ENCODE measurements at places on chromosomes 2 and 18. TPM values are rescaled to one million over a fixed set of nuclear protein-coding genes. Genes with fewer than 3 reads are reported as not detected.

DOK1 gene
- total RNA-seq, result 41.4 TPM

ASTL gene
- 1.3 TPM for total RNA-seq

RTP5 gene
- total RNA-seq, result 0.30 TPM

RNF152 gene
- total RNA-seq, result 0.21 TPM

ANKRD30B gene
- not detected for total RNA-seq

NETO1 gene
- not detected for total RNA-seq
